ENCODE measurements at places on chromosomes 1 and 21.
A peak's percentile ranks its signal among the peaks of the same experiment; 100 is the strongest.

GRCh38 chr1:188489336-188490112 is 1660.8 kb downstream of the PLA2G4A start:
- no peak for DNase-seq
- no peaks in the 10 kb centered on the region for H3K36me3 ChIP-seq

GRCh38 chr21:29374481-29374880 is 75.8 kb downstream of the BACH1 start:
- no peaks in the 10 kb centered on the region for H3K36me3 ChIP-seq
- no peak overlapping the region for H3K27ac ChIP-seq
- no peaks in the 10 kb centered on the region for H3K27me3 ChIP-seq
- peaks cover 9% of the 10 kb centered on the region for H3K4me1 ChIP-seq

- H3K27me3 ChIP-seq = no peaks in the 10 kb centered on the region
- peak overlapping the region; percentile 91 for H3K4me3 ChIP-seq
- H3K27ac ChIP-seq = peak overlapping the region; percentile 22
- DNase-seq = peak; percentile 57
- H3K4me1 ChIP-seq = peaks cover 34% of the 10 kb centered on the region
Measured at GRCh38 chr1:156052862-156053767, 483 bp downstream of the UBQLN4 start.

- DNase-seq = no peak
- H3K27ac ChIP-seq = no peak overlapping the region
- H3K27me3 ChIP-seq = no peaks in the 10 kb centered on the region
- H3K36me3 ChIP-seq = no peaks in the 10 kb centered on the region
- no peaks in the 10 kb centered on the region for H3K4me1 ChIP-seq
Measured at GRCh38 chr1:201632364-201632952, 93.5 kb downstream of the NAV1 start.

DNA sequence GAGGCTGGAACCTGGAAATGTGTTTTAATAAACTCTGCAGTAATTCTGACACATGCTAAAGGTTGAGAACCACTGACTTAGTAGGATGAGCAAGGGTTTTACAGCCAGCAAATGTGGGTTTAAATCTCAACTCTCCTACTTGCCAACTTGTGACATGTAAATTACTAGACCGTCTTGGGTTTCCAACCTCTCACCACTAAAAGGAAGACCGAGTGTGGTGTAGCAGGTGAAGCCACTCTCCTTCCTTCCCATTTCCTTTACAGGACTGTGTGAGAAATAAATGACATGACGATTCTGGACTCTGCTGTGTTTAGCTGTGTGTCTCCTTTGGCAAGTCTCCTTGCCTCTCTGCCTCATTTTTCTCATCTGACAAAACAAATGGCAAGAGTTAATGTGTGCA is 49.5 kb upstream of the DNAJC6 start:
- no peak overlapping the region for H3K27ac ChIP-seq
- no peak overlapping the region for H3K4me3 ChIP-seq
- H3K27me3 ChIP-seq = peaks cover 3% of the 10 kb centered on the region
- no peaks in the 10 kb centered on the region for H3K36me3 ChIP-seq
- no peak for DNase-seq

GRCh38 chr1:28926629-28927265 is 12.4 kb downstream of the EPB41 start:
- peak; percentile 89 for DNase-seq
- peak overlapping the region; percentile 71 for H3K27ac ChIP-seq
- H3K36me3 ChIP-seq = no peaks in the 10 kb centered on the region
- H3K4me3 ChIP-seq = peak overlapping the region; percentile 32
- no peaks in the 10 kb centered on the region for H3K27me3 ChIP-seq

GRCh38 chr1:226697151-226697928 is 41.7 kb downstream of the ITPKB start:
- H3K27ac ChIP-seq = peak overlapping the region; percentile 68
- H3K4me1 ChIP-seq = peaks cover 90% of the 10 kb centered on the region
- DNase-seq = no peak

- DNase-seq = no peak
- no peaks in the 10 kb centered on the region for H3K27me3 ChIP-seq
- H3K4me3 ChIP-seq = no peak overlapping the region
- no peak overlapping the region for H3K27ac ChIP-seq
Measured at GRCh38 chr21:24197132-24197643, 1410.1 kb downstream of the MRPL39 start.

DNA sequence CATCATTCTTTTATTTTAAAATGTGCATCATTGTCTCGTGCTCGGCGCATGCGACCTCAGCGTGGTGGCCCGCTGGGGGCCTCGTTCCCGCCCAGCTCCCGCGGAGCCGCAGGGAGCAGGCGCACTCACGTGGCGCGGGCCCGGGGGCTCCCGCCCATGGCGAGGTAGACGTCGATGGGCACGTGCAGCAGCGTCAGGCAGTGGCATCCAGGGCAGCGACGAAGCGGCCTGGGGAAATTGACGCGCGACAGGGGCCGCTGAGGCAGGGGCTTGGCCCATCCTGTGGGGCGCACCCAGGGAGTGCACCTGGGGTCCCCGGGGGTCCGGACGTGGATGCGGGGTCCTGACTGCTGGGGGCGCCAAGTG is 994 bp downstream of the FAM229A start:
- H3K27ac ChIP-seq = no peak overlapping the region
- peaks cover 26% of the 10 kb centered on the region for H3K36me3 ChIP-seq
- no peak overlapping the region for H3K4me3 ChIP-seq
- peaks cover 3% of the 10 kb centered on the region for H3K27me3 ChIP-seq
- no peak for DNase-seq
- peaks cover 31% of the 10 kb centered on the region for H3K4me1 ChIP-seq

- DNase-seq = no peak
- H3K4me3 ChIP-seq = no peak overlapping the region
- H3K27me3 ChIP-seq = no peaks in the 10 kb centered on the region
- no peaks in the 10 kb centered on the region for H3K4me1 ChIP-seq
- no peak overlapping the region for H3K27ac ChIP-seq
Measured at GRCh38 chr21:26153758-26154157, 16.8 kb downstream of the APP start.

GRCh38 chr21:23541571-23541970 is 2065.7 kb downstream of the MRPL39 start:
- H3K36me3 ChIP-seq = no peaks in the 10 kb centered on the region
- no peaks in the 10 kb centered on the region for H3K4me1 ChIP-seq
- no peaks in the 10 kb centered on the region for H3K27me3 ChIP-seq
- no peak overlapping the region for H3K4me3 ChIP-seq
- no peak for DNase-seq

GRCh38 chr1:162387226-162388082 is 5.9 kb downstream of the C1orf226 start:
- no peaks in the 10 kb centered on the region for H3K36me3 ChIP-seq
- peaks cover under 1% of the 10 kb centered on the region for H3K27me3 ChIP-seq
- no peaks in the 10 kb centered on the region for H3K4me1 ChIP-seq
- no peak overlapping the region for H3K27ac ChIP-seq
- H3K4me3 ChIP-seq = no peak overlapping the region
